ENCODE measurements at places on chromosomes 2 and 18. TPM values are rescaled to one million over a fixed set of nuclear protein-coding genes. Genes with fewer than 3 reads are reported as not detected.

The MOGAT1 gene
- 0.50 TPM for total RNA-seq

The LIMS2 gene
- 157 TPM for total RNA-seq

The PTPRN gene
- total RNA-seq, result not detected

The DSG4 gene
- total RNA-seq, result not detected

The CRYGD gene
- not detected for total RNA-seq

The GPR39 gene
- total RNA-seq, result 0.29 TPM

The LCT gene
- total RNA-seq, result not detected

The DSC3 gene
- total RNA-seq, result 1.0 TPM

The PROKR1 gene
- total RNA-seq, result not detected

The DNAH7 gene
- 0.50 TPM for total RNA-seq

The DAW1 gene
- 0.65 TPM for total RNA-seq

The PRSS56 gene
- not detected for total RNA-seq

The ITGB6 gene
- 0.77 TPM for total RNA-seq

The KLHL29 gene
- total RNA-seq, result 1.3 TPM

The RIT2 gene
- not detected for total RNA-seq

The CACNB4 gene
- total RNA-seq, result 0.71 TPM

The NOL4 gene
- 0.24 TPM for total RNA-seq
